GM18507 (cell line): ENCODE measurements at places on chromosomes 5 and 9.

DNA sequence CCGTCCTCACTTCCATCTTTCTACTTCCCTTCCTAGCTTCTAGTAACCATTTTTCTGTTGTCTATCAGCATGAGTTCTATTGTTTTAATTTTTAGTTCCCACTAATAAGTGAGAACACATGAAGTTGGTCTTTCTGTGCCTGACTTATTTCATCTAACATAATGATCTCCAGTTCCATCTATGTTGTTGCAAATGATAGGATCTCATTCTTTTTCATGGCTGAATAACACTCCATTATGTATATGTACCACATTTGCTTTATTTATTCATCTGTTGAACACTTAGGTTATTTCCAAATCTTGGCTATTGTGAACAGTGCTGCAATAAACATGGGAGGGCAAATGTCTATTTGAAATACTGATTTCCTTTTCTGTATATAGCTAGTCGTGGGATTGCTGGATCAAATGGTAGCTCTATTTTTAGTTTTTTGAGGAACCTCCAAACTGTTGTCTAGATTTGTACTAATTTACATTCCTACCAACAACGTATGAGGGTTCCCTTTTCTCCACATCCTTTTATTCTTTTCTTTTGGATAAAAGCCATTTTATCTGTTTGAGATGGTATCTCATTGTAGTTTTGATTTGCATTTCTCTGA, 50.3 kb downstream of the NSD1 start:
- no peak for DNase-seq

GRCh38 chr5:154202379-154203260, 12.1 kb downstream of the GALNT10 start:
- DNase-seq, result peak; percentile 32

DNA sequence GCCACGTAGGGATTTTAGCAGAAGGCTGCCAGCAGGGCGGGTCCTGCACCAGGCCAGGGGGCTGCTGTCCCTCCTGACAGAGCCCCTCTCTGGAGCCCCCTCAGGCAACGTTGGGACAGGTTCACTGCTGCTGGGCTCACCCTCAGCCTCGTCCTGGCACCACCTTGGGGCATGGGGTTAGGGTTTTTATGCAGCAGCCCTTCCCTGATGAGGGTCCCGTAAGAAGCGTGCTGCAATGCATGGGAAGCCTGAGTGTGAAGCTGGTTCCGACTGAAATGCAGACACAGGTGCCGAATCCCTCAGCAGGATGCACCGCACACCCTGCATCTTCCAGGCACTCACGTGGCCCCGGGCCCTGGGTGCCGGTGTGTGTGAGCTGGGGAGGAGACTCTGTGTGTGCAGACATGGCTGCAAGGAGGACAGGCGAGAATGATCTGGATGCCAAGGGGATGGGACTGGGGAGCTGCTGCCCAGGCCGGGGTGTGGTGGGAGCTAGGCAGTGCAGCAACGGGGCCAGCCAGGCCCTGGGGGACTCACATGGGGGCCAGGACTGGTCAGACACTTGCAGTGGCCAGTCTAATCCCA, 27.1 kb downstream of the ZDHHC11B start:
- no peak for DNase-seq

DNA sequence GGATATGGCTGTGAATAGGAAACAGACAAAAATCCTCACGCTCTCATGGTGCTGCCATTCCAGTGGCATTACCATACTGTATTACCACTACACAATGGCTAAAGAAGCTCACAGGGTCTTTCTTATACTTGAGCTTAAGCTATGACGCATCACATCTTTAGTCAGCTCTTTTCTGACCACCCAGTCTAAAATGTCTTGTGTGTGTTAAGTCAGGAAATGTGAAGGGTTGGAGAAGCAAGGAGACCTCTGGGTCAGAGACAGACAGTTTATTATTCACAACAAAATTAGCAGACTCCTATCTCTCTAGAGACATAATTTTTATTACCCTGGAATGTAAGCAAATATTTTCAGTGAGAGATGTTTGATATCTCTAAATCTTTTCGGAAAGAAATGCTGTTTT, 1583.2 kb upstream of the WWC1 start:
- DNase-seq, result no peak

GRCh38 chr5:51148437-51148836, 234.8 kb upstream of the ISL1 start:
- no peak for DNase-seq

- no peak for DNase-seq
Measured at GRCh38 chr5:367358-368130, 46.0 kb downstream of the AHRR start.

- DNase-seq, result no peak
Measured at GRCh38 chr5:126858441-126858840, 81.5 kb downstream of the LMNB1 start.

- DNase-seq, result no peak
Measured at GRCh38 chr9:72412483-72413040, 47.6 kb upstream of the ZFAND5 start.

DNA sequence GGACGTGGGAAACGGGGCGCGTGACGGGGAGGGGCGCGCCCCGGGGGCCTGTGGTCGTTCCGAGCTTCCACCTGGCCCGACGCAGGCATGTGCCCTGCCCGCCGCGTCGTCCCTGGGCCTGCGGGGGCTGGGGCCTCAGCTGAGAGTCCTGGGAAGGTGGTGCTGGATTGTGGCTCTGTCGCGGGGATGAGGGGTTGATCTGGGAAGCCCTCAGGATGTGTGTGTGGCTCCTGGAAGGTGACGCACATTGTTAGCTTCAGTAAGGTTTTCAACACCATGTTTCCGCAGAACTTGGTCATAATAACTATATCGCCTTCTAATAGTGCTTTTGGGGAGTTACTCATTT, 589.1 kb downstream of the MTRR start:
- no peak for DNase-seq

DNA sequence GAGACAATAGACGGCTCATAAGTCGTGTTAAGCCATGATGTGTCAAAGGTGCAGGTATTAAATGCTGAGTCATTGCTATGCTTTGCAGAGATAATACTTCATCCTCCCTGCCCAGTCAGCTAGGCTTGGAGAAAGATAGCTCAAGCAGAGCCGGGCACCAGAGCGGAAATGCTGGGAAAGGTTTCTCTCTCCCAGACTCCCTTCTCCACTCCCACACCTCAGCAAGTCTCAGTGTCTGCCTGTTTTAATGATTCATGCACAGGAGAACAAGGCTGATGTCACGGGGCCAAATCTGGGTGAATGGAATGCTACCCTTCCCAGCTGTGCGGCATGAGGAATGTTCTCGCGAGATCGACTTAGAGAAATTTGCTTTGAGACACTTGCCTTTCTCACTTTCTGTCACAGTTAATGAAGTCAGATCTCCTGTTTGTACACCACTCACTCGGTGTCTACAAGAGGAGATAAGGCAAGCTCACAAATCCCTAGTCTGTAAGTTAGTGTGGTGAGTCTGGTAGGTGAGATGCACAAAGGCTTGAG, 204.4 kb downstream of the EFNA5 start:
- no peak for DNase-seq

- DNase-seq, result no peak
Measured at GRCh38 chr9:134693011-134693410, 51.4 kb downstream of the COL5A1 start.

DNA sequence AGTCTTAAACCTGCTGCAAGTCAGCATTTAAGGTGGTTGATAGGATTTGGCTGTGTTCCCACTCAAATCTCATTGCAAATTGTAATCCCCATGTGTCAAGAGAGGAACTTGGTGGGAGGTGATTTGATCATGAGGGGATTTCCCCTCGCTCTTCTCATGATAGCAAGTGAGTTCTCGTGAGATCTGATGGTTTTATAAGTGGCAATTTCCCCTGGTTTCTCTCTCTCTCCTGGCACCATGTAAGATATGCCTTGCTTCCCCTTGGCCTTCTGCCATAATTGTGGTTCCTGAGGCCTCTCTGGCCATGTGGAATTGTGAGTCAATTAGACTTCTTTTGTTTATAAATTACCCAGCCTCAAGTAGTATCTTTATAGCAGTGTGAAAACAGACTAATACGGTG, 84.3 kb upstream of the SMC2 start:
- DNase-seq, result no peak

- no peak for DNase-seq
Measured at GRCh38 chr5:146828385-146828784, 50.2 kb downstream of the PPP2R2B start.
